ENCODE measurements at places on chromosomes 3 and 15.

GRCh38 chr3:110789315-110789714 lies 282.3 kb upstream of the NECTIN3 start:
- no peaks in the 10 kb centered on the region for H3K4me1 ChIP-seq
- no peaks in the 10 kb centered on the region for H3K36me3 ChIP-seq
- no peak overlapping the region for H3K27ac ChIP-seq
- H3K27me3 ChIP-seq: no peaks in the 10 kb centered on the region

- no peak overlapping the region for H3K4me3 ChIP-seq
- no peak for DNase-seq
- no peak overlapping the region for H3K27ac ChIP-seq
- no peaks in the 10 kb centered on the region for H3K4me1 ChIP-seq
- peaks cover 1% of the 10 kb centered on the region for H3K36me3 ChIP-seq
Observed at GRCh38 chr15:67564968-67565345, 22.5 kb downstream of the MAP2K5 start.

- H3K4me1 ChIP-seq: no peaks in the 10 kb centered on the region
- no peak overlapping the region for H3K27ac ChIP-seq
- DNase-seq: no peak
Observed at GRCh38 chr3:136898954-136899353, 36.9 kb downstream of the NCK1 start.

GRCh38 chr15:62109982-62110851 lies 43.4 kb downstream of the C2CD4A start:
- no peaks in the 10 kb centered on the region for H3K27me3 ChIP-seq
- no peaks in the 10 kb centered on the region for H3K36me3 ChIP-seq
- H3K27ac ChIP-seq: peak overlapping the region; percentile 61
- peaks cover 6% of the 10 kb centered on the region for H3K4me1 ChIP-seq

DNA sequence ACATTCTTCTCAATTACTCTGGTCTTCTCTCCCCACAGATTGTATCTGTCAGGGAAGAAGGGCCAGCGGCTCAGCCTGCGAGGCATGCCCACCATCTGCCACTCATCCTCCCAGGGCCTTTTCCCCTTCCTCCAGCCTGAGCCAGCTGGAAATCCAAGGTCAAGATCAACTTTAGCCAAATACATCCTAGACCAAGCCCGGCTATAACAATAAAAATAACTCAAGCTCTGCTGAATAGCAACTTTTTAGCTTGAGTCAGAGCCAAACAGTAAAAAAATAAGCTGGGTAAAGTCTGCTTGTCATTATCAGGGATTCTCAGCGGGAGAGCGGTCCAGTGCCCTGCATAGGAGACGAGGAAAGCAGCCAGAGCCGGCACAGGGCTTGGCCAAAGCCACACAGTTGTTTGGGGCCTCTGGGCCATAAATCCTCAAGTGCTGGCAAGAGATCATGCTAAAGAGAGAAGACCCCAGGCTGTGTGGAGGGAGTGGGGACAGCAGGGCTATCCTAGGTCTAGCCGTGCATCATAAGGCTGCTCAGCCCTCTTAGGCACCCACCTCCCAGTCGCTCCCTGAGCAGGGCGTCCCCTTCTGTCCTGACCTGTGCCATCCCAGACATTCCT lies 76.2 kb upstream of the HERC1 start:
- H3K36me3 ChIP-seq: no peaks in the 10 kb centered on the region
- DNase-seq: peak; percentile 82
- H3K27ac ChIP-seq: peak overlapping the region; percentile 9
- peaks cover 5% of the 10 kb centered on the region for H3K4me1 ChIP-seq
- H3K4me3 ChIP-seq: no peak overlapping the region

- peaks cover 3% of the 10 kb centered on the region for H3K4me1 ChIP-seq
- peak; percentile 25 for DNase-seq
- H3K27me3 ChIP-seq: no peaks in the 10 kb centered on the region
Observed at GRCh38 chr3:112134335-112135124, 1.5 kb upstream of the GCSAM start.

GRCh38 chr15:40936709-40937666 lies 7.8 kb downstream of the DLL4 start:
- peak overlapping the region; percentile 38 for H3K27ac ChIP-seq
- H3K36me3 ChIP-seq: no peaks in the 10 kb centered on the region
- no peaks in the 10 kb centered on the region for H3K27me3 ChIP-seq
- H3K4me3 ChIP-seq: peak overlapping the region; percentile 1
- no peak for DNase-seq
- peaks cover 33% of the 10 kb centered on the region for H3K4me1 ChIP-seq

GRCh38 chr15:37028625-37029296 lies 71.6 kb downstream of the MEIS2 start:
- H3K4me3 ChIP-seq: no peak overlapping the region
- H3K27ac ChIP-seq: no peak overlapping the region
- no peak for DNase-seq
- H3K4me1 ChIP-seq: peaks cover 4% of the 10 kb centered on the region
- no peaks in the 10 kb centered on the region for H3K27me3 ChIP-seq

DNA sequence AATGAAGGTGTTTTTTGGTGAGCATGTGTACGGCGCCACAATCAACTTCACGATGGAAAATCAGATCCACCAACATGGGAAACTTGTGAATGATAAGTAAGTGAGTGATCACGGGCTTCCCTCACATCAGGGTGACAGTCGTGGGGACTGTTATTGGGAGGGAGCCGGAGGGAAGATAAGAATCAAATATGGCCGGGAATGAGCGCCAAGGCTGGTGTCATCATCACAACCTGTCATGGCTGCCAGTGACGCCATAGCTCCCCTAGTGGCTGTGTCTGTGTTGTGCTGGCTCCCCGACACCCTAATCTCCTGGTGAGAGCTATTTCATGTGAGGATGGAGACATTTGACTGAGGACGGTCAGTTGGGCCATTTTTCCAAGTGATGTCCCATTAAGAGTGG lies 168.5 kb downstream of the SV2B start:
- DNase-seq: no peak
- H3K27me3 ChIP-seq: no peaks in the 10 kb centered on the region
- H3K4me3 ChIP-seq: no peak overlapping the region
- H3K27ac ChIP-seq: no peak overlapping the region
- peaks cover 2% of the 10 kb centered on the region for H3K4me1 ChIP-seq

DNA sequence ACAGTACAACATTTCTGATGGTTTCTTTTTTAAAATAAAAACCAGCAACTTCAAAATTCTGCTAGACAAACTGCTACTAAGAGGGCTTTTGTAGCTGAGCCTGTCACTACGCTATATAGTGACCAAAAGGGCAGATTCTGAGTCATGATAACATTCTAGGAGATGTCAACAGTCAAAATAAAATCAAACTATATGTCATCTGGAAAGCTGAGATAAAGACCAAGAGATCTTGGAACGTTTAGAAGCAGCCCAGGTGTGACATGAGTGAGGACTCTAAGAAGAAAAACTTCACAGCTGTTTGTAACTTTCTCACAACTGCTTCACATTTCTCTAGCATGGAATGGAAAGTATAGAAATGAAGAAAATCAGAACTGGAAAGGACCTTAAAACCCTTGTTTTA lies 84.6 kb downstream of the FILIP1L start:
- DNase-seq: no peak
- H3K27me3 ChIP-seq: no peaks in the 10 kb centered on the region
- no peak overlapping the region for H3K27ac ChIP-seq
- peaks cover 3% of the 10 kb centered on the region for H3K4me1 ChIP-seq

DNA sequence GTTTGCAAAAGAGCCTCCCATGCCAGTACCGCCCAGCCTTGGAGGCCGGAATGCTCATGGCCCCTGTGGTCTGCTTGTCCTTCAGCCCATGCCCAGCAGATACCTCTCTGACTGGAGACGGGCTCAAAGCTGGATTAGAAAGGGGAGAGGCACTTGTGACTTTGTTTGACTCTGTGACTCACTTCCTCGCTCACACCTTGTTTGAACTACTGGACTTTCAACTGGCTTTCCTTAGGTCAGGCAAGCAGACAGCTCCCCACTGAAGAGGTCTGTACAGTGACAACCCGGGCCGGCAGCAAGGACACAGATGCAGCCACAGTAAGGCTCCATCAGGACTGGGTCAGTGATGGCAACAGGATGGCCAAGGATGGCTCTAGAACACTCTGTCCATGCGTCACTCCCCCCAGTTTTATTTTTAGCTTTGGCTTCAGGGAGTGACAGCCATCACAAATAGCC lies 98.6 kb upstream of the ABHD17C start:
- H3K27me3 ChIP-seq: no peaks in the 10 kb centered on the region
- H3K27ac ChIP-seq: no peak overlapping the region
- no peak overlapping the region for H3K4me3 ChIP-seq
- H3K4me1 ChIP-seq: peaks cover 3% of the 10 kb centered on the region

Measured in lung (tissue), 17 donors.